NCI-H1930 (cell line): ENCODE measurements at places on chromosomes 3 and 15.

GRCh38 chr3:142046320-142047020 is 102.9 kb downstream of the TFDP2 start:
- no peak for DNase-seq

DNA sequence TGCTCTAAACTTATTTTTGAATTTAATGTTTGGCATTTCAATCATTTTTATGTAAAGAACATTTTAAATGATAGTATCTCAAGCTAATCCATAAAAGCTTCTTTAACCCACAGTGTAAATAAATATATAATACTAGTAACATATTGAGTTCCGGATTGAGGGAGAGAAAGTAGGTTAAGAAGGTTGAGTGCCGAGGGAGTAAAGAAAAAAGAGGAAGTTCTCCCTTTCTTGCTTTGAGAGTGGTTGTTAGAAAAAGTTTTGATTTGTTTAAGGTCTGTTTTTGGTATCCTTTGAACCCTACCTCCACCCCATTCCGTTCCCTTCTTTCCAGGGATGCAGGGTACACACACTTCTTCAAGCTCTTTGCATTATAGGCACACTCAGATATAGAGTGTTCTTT is 130.8 kb downstream of the VPS8 start:
- DNase-seq = no peak

DNA sequence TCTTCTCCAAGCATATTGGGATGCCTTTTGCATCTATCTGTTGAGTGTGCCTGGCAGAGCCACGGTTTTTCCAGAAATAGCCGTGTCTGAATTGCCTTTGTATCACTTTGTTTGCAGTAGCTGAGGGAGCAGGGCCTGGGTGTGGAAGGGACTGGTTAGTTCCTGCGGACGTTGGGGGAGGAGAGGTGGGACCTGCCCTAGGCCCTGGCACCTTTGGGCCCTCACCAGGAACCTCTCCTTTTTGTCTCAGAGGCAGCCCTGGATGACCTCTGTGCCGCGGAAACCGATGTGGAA is 18.6 kb downstream of the ATRIP start:
- no peak for DNase-seq

GRCh38 chr15:64070106-64070505 is 23.5 kb downstream of the CIAO2A start:
- no peak for DNase-seq

DNA sequence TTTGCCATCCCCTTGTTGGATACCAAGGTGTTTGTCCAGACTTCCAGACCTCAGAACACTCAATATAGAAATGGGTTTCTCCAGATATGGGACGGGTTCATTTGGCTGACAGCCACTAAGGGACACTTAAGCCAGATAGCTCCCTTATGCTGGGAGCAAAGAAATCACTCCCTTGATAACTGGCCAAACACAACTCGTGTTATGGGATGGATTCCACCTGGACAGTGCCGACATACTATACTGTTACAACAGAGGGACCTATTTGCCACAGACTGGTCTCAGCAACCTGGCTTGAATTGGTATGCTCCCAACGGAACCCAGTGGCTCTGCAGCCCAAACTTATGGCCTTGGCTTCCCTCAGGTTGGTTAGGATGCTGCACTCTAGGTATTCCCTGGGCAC is 114.0 kb upstream of the PLCL2 start:
- DNase-seq = no peak

- DNase-seq = no peak
Observed at GRCh38 chr3:41290736-41291135, 91.4 kb downstream of the CTNNB1 start.
